ENCODE measurements at places on chromosomes 6 and 20.

DNA sequence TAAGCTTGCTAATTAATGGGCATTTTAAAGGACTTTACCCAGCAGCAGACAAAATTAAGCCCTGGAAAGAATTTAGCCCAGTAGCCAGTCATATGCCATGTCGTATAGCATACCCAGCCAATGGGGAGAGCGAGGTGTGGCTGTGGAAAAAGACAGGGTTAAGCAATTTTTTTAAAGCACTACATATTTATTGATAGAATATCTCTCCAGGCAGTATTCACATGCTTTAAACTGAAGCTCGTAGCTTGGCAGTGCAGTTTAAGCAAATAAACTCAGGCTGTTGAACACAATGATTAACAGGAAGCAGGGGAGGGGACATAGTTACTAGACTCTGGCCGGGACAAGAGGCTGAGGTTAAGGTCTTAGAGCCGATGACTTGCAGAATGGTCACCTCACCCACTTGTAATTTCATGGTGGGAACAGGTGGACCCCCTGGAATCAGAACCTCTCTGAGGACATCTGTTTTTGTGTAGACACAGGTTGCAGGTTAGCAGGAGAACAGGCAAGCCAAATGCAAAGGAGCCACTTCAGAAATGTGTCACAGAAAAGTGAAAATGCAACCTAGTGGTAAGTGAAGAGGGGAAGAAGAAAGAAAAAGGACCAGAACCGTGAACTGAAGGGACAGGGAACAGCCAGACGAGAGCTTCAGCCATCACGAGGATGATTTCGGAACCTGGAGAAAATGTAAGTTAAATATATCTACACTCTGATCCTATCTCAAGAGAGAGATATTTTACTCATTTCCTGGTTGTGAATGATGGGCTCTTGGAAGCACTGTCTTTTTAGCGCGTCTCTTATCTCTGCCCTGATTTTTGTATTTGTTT lies 7.2 kb downstream of the GCNT2 start:
- DNase-seq, result no peak

- no peak for DNase-seq
These were observed 126.0 kb upstream of the TOP1 start for GRCh38 chr20:40902661-40903060.

DNA sequence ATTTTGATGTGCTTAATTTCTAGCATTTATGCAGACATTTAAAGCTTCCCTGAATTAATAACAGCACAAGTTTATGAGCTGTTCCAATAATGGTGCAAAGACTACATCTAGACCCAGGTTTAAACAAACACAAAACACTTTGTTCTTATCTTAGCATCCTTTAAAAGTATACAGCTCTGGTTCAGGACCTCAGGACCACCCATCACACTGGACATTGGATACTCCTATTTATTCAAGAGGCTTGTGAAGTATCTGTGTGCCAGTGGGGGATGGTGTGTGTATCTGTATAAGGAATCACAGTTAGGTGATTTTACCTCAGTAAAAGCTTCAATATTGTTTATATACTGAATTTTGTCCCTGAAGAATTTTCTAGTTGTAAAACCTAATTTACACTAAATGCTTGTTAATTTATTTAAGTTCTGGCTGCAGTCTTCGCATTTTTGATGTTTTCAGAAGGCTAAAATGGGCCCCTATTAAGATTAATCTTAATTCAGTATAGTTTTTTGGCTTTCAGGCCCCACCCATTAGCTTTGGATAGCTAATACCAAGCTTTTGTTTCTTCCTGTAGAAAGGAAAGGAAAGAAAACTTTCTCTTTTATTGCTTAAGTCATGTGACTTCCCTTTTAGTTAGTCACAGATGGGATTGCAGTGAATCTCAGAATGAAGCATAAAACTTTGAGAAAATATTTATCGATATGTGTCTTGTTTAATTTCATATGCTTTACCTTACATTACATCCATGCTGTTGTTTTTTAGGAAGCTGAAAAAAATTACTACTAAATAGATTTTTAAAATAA lies 13.1 kb downstream of the LIN28B start:
- DNase-seq, result no peak

DNA sequence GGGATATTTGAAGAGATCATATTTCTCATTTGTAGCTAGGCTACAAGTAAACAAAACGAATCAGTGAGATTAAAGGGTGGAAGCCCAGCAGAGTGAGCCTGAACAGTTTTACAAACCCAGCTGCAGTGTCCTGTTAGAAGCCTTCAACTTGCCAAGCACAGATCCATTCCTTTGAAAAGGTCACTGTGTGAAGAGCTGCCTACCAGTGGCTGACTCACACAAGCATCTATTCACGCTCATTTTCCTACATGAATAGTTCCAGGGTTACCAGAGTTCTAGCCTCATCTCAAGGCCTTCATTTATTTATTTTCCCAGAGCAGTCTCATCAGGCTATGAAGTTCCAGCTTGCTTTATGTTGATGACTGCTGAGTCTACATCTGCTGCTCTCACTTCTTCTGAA lies 25.7 kb upstream of the MLIP start:
- DNase-seq, result no peak

DNA sequence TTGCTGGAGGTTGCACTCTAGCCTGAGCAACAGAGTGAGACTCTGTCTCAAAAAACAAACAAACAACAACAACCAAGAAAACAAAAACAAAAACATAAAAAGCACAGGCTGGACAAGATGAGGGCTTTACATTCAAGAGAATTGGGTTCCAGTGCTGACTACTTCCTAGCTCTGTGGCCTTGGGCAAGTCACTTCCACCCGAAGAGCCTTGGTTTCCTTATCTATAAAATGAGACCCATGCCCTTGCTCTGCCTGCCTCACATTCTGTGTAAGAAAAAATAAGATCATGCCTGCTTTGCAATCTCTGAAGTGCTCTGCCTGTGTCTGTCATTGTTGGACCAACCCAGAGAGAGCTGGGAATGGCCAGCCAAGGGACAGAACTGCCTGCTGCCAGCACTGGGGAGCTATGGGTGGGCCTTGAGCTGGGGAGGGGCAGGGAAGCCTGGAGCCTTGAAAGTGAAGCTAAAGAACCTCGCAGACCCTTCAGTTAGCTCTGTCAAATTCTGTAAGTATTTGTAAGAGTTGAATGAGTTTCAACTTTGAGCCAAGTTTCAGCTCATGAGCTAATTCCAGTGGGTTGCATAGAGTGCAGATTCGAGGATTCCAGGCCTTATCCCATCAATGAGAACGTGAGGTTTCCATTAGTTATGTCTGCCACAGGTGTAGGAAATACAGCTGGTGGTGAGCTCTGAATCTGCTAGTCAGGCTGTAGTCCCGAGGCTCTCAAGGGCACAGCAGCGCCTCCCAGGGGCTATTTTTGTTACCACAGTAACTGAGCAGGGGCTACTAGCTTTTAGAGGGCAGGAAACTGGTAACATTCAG lies 93.2 kb downstream of the DLGAP4 start:
- DNase-seq, result peak; percentile 23

GRCh38 chr20:13034115-13034514 lies 25.3 kb downstream of the SPTLC3 start:
- no peak for DNase-seq

GRCh38 chr6:75633045-75633444 lies 31.4 kb downstream of the SENP6 start:
- no peak for DNase-seq

- no peak for DNase-seq
These were observed 375.7 kb upstream of the MARCKS start for GRCh38 chr6:113481458-113481857.

GRCh38 chr6:106387875-106388274 lies 27.4 kb downstream of the CRYBG1 start:
- DNase-seq, result no peak

GRCh38 chr6:126302191-126302590 lies 37.7 kb upstream of the CENPW start:
- DNase-seq, result peak; percentile 14

DNA sequence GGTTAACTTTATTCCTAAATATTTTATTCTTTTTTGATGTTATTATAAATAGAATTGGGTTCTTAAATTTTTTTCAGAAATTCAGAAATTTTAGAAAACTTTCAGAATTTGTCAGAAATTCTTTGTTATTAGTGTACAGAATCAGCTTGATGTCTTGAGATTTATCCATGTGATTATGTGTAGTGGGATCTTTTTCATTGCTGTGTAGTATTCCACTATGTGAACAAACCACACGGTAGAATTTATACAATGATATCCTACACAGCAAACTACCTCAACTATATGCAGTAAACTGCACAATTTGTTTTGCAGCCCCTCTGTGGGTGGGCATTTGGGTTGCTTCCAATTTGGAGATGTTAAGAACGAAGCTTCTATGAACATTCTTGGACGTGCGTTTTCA lies 43.9 kb downstream of the PACSIN1 start:
- DNase-seq, result no peak

- DNase-seq, result peak; percentile 28
These were observed 16.8 kb upstream of the SNRPB2 start for GRCh38 chr20:16713066-16713465.

GRCh38 chr6:111642463-111643158 lies 36.9 kb upstream of the TRAF3IP2 start:
- no peak for DNase-seq

DNA sequence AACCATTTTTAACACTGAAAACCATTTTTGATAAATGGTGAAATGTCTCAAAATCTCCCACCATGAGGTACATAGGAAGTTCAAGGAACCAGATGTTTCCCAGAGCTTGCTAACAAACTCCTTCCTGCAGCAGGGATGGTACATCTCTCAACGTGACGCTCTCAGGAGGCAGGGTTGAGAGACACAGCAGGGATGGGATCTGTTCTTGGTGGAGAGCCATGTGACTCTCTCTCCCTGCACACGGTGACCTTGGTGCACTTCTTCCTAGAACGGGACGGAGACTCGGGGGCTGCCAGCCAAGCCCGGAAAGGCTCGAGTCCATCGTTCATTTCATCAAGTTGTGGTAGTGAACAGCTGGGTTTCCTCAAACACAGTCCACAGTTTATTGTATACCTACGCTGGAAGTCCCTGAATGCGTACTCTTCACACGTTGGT lies 94.2 kb downstream of the FAM50B start:
- DNase-seq, result no peak

- DNase-seq, result no peak
These were observed 114.3 kb upstream of the MAFB start for GRCh38 chr20:40803381-40803780.

DNA sequence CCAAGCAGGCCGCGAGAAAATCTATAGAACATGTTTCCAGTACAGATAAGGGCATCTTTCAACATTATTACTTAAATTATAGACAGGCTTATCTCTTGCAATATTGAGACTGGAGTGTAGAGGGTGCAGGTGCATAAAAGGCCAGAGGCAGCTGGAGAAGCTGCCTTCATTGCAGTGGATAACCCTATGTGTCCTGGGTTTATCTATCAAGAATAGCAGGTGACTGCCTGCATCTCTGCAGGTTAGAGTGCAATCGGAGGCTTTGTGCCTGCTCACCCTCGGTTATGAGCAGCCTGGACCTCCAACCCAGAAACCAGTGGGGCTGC lies 28.7 kb upstream of the ECI2 start:
- DNase-seq, result no peak

DNA sequence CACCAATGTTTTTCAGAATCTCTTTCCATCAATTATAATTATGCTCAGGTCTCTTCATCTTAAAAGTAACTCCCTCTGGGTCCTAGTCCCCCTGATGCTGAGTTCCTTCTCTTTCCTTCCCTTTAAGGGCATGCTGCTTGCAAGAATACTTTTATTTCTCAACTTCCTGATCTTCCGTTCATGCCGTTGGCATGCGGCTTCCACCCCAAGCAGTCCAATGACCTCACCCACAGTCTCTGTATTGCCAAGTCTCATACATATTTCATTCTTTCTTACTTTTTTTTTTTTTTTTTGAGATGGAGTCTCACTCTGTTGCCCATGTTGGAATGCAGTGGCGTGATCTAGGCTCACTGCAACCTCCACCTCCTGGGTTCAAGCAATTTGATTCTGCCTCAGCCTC lies 83.5 kb downstream of the NDUFAF5 start:
- no peak for DNase-seq
